ENCODE measurements at places on chromosomes 6 and 20.

GRCh38 chr6:54254886-54255285 is 53.4 kb upstream of the TINAG start:
- no peak for DNase-seq

- DNase-seq = no peak
Observed at GRCh38 chr20:4299773-4300172, 284.4 kb upstream of the RNF24 start.

DNA sequence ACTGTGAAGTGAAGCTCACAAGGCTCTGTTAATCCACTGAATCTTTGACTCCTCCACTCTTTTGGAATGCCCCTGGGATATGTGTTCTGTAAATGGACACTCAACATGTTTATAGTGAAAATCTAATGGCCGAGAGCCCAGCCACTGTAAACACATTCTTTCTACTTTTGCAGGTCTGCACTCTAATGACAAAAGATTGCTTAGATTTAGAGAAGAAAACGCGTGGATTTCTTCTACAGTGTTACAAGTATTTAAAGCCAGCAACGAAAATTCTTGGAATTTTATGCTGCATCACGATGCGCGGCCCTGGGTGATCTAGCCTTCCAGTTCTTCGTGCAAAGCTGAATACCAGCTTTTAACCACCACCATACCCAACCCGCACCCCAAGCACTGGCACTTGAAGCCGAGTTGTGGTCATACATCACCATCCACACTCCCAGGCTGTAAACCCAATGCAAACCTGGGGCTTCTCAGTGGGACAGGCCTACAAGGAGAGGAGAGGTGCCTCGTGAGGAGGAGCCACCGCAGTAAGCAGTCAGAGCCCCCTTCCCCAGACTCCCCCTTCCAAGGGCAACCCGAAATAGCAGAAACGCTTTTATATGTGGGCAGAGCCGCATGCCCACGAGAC is 3.7 kb upstream of the FOXO3 start:
- DNase-seq = no peak

DNA sequence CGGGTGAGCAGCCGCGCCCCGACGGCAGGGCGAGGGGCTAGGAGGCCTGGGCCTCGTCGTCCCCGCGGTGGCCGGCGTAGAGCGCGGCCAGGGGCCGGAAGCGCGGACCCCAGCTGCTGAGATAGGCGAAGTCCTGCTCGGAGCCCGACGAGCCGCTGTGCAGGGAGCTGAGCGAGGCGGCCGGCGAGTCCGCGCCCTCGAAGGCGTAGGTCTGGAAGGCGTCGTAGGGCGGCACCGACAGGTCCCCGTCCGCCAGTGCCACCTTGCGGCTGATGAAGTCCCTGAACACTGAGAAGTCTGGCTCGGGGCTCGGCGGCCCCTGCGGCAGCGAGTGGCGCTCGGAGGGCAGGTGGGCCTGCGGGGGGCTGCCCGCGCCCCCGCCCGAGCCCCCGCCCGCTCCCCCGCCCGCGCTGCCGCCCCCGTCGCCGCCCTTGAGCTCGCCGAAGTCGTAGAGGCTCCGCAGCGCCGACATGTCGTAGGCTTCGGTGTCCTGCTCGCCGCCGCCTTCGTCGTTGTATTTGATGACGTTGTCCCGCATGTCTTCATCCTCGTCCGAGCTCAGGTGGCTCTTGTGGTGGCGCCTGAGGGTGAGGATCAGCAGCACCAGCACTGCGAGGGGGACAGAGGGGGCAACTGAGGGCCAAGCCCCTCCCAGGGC is 56.5 kb downstream of the CD40 start:
- peak; percentile 92 for DNase-seq

- no peak for DNase-seq
Observed at GRCh38 chr6:5132731-5133130, 47.6 kb downstream of the PPP1R3G start.

DNA sequence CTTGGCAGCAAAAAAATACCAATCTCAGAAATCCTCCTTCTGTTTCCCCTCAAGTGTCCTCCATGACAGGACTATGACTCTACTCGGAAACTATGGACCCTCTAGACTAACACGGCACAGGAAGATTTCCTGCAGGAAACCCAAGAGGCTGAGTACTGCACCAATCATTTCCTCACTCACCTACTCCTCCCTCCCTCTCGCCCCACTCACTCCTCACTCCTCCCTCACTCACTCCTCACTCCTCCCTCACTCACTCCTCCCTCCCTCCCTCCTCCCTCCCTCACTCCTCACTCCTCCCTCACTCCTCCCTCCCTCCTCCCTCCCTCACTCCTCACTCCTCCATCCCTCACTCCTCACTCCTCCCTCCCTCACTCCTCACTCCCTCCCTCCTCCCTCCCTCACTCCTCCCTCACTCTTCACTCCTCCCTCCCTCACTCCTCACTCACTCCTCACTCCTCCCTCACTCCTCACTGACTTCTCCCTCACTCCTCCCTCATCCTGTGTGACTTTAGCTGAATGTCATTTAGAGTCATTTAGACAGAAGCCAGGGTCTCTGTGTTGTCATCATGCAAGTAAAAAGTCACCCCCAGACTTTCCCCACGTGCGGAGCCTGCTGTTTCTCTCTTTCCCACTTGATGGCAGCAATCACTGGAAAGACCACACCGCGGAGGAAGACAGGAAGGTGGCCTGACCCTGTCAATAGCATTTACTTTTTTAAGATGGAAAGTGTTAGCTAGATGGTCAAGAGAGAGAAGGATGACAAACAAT is 226.8 kb upstream of the PDE10A start:
- DNase-seq = peak; percentile 60

GRCh38 chr6:121800047-121800446 is 364.6 kb downstream of the GJA1 start:
- DNase-seq = no peak

DNA sequence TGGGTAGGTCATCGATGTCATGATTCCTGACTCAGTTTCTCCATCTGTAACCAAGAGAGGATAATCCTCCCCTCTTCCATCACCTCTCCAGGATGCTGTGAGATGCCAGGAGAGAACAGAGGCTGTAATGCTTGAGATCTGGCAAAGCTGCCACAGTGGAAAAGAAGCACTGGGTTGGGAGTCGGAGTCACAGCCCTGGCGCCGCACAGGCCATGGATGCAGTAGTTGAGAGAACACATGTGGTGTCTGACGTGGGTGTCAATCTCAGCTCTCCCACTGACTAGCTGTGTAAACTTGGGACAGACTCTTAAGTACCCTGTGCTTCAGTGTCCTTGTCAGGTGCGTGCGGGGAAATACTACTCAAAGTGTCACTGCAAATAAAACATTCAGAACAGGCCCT is 47.3 kb downstream of the LRFN2 start:
- DNase-seq = no peak

DNA sequence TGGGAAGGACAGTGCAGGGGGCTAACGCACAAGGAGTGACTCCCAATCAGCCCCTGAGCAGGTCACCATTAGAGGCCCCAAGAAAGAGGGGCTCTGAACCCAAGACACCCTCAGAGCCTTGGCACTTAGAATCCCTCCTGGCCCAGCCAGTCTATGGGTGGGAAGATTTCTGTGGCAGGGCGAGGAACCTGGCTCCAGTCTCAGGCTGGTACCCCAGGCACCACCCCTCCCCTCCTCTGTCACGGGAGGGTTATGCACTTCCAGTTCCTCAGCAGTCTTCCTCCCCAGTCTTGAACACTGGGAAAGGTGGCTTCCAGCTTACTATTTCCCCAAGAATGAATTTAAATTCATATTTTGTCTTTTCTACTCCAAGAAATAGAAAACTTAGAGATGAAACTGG is 27.6 kb upstream of the SSTR4 start:
- DNase-seq = no peak

DNA sequence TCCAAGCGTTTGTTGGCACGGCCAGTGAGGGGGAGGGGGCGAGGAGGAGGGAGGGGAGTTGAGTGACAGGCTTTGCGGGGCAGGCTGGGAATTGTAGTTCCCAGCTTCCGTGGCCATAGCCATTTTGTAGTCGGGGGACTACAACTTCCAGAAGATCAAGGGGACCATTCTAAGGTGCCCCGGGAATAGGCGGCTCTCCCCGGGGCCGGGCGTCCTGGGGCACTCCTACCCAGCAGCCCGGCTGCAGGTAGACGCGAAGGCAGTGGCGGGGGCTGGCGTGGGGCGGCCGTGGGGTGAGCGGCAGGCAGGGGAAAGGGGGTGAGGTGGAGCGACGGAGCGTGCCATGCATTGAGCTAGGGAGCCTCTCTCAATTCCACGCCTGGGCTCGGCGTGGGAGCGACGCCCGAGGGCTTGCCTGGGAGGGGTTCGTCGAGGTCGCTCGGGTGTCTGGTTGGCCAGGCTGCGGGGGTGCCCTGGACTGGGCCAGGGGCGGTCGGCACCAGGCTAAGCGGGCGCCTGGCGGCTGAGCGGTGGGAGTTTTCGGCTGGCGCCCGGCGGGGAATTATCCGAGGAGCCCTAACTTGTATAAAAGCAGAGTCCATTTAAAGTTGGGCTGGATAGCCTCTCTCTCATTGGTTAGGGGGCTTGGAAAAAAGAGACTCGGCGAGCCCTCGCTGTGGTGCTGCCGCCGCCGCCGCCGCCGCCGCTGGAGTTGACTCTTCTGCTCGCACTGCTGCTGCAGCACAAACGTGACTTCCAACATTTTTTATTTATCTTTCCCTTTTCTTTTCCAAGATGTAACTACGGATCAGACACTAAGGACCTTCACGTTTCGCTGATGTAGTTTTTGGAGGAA is at the start of gene JARID2:
TSS of gene JARID2 (plus strand) at position 709 of the 856 bp plus-strand sequence. CDS start 471 bp downstream, outside the sequence.
- DNase-seq = peak; percentile 100

GRCh38 chr6:116971959-116972358 is 94.9 kb downstream of the RFX6 start:
- DNase-seq = peak; percentile 29

All from BE2C (cell line).